ENCODE measurements at places on chromosomes 7 and 10.

- DNase-seq: no peak
Measured at GRCh38 chr10:15745751-15746150, 26.0 kb upstream of the ITGA8 start.

DNA sequence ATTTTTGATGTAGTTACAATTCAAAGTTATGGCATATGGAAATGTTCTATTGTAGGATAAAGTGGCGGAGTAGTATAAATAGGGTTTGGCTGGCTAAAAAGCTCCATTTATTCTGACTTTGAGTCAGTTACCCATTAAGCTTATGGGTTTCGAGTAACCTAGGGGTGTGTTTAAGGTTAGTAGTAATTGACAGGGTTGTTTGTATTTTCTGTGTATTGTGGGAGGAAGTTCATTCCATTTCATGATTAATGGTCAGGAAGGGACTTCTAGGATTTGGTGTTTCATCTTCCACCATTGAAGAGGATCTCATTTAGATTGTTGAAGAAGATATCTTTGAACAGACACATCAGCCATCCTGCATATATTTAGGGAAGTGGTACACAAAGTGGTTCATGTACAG, 75.0 kb downstream of the BICC1 start:
- DNase-seq: no peak

DNA sequence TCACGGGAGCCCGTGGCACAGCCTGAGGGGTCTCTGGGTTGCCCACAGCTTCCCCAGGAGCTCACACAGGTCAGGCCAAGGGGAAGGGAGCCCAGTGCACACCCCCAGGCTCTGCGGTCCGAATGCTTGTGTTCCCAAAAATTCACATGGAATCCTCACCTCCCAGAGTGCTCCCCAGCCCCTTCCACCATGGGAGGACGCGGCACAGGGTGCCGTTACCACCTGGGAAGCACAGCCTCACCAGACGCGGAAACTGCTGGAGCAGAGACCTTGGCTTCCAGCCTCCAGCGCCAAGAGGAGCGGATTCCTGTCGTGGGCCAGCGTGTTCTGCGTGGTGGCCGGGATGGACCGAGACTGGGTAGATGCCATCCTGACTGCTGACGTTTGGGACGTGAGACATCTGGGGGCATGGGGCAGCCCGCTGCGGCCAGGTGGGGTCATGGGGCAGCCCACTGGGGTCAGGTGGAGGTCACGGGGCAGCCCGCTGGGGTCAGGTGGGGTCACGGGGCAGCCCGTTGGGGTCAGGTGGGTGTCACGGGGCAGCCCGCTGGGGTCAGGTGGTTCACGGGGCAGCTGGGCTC, 149.4 kb downstream of the WDR37 start:
- no peak for DNase-seq

DNA sequence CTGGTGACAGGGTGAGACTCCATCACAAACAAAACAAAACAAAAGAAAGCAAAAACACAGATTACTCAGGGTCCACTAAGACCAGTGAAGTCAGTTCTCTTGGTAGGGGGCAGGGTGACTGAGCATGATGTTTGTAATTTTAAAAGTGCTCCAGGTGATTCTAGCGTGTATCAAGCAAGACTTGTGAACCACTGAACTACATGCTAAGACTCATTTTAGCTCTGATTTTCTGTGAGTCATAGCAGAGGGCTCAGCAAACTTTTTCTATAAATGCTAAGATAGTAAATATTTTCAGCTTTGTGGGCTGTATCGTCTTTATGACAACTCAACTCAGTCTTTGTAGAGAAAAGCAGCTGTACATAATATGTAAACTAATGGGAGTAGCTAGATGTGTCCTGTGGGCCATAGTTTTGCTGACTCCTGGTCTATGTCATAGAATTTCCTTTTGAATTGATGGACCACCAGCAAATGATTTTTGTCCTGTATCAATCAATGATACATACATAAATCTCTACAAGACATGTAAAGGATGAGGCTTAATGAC, 141.3 kb downstream of the CFTR start:
- no peak for DNase-seq

DNA sequence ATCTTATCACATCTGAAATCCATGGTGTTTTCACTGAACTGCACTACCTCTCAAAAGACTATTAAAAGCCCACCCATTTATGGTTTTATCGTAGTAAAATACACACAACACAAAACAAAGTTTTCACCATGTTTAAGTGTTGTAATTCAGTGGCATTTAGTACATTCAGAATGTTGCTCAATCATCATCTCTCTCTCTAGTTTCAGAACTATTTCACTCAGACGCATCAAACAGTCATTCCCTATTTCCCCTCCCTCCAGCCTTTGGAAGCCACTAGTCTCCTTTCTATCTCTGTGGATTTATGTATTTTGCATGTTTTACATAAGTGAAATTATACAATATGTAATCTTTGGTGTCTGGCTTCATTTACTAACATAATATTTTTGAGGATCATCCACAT, 332.6 kb downstream of the TNS3 start:
- no peak for DNase-seq

DNA sequence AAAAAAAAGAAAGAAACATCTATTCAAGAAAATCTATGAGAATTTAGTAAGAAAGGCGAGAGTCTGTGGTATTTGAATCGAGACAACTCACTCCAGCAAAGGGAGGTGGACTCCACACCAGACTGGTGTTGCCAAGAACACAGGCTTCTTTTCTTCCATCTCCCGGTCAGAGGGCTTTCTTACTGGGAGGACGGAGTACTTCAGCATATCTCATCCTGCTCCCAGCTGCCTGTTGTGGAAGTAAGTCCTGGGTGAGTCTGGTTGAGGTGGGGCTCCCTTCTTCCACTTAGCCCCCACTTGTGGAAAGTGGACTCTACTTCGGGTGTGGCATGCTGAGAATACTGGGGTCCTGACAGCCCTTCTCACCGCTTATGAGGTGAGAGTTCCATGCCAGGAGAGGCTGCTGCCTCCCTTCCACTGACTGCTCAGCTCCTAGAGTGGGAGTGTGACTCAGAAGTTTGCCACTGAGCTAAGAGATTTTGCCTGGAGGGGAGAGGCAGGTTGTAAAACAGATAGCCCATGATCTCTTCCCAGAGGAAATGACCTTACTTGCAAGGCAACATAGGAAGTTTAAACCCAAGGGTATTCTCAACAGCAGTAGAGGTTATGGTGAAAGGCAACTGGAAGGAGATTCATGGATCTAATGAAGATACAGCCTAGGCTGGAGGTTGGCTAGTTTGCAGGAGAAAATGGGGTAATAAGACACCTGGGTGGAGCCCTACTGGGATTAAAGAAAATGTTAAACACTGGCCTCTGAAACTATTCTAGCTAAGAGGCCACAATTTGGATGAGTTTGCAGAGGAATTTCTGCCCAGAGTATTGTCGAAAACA, 3.5 kb upstream of the NACAD start:
- no peak for DNase-seq

DNA sequence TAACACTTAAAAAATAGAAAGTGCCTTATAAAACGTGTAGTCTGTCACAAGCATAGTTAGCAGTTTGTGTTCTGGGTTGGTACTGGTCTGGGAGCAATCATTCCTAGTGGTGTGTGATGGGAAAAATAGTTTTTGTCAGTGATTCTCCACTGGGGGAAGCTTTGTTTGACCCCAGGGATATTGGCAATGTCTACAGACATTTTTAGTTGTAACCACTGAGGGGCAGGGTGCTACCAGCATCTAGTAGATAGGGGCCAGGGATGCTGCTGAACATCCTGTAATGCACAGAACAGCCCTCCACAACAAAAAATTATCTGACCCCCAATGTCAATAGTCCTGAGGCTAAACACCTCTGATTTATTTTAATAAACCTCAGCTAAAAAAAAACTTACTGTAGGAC, 51.6 kb upstream of the CREB5 start:
- DNase-seq: no peak

- no peak for DNase-seq
Measured at GRCh38 chr10:55024713-55025112, 223.7 kb upstream of the PCDH15 start.

- DNase-seq: no peak
Measured at GRCh38 chr7:138963675-138964074, 17.5 kb downstream of the KIAA1549 start.

DNA sequence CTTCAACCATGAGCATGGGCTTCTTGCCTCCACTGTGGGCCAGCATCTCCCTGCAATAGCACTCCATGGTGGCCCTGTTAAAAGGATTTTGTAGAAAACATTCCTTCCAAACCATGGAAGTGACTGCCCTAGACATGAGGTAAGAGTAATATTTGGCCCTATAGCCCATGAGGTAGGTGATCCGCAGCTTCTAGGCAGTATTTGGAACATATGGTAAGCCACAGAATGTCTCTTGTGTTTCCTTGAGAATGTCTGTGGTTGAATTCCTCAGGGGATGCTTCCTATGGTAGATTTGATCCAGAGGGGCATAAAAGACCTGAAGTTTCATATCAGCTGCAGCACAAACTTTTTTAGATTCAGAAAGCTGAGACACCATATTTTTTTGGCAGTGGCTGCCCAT, 54.9 kb downstream of the TMEM168 start:
- no peak for DNase-seq

- no peak for DNase-seq
Measured at GRCh38 chr7:32892521-32893206, 1.1 kb upstream of the KBTBD2 start.

- no peak for DNase-seq
Measured at GRCh38 chr10:123101872-123102271, 33.9 kb upstream of the HMX3 start.

All from substantia nigra (tissue), 51 donors.